Fibroblast of upper back skin (primary cell): ENCODE measurements at places on chromosomes 2 and 18.
A peak's percentile ranks its signal among the peaks of the same experiment; 100 is the strongest.

DNA sequence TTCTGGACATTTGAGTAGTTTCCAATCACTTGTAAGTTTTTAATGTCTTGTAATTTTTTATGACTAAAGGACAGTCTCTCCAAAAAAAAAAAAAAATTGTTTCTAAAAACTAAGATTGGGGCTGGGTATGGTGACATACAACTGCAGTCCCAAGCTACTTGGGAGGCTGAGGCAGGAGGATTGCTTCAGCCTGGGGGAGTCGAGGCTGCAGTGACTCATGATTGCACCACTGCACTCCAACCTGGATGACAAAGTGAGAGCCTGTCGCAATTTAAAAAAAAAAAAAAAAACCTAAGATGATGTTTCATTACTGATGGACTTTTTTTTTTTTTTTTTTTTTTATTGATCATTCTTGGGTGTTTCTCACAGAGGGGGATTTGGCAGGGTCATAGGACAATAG, 34.4 kb upstream of the PKDCC start:
- DNase-seq = no peak

GRCh38 chr2:136363900-136364299, 246.0 kb upstream of the CXCR4 start:
- peak; percentile 1 for DNase-seq

GRCh38 chr2:20650393-20650876, 463 bp downstream of the HS1BP3 start:
- DNase-seq = peak; percentile 23

- peak; percentile 75 for DNase-seq
Measured at GRCh38 chr2:241443486-241444223, 64.7 kb downstream of the STK25 start.

GRCh38 chr2:239499726-239500573, 99.1 kb upstream of the HDAC4 start:
- DNase-seq = peak; percentile 11

GRCh38 chr18:64803471-64803870, 654.6 kb upstream of the LINC00305 start:
- no peak for DNase-seq

DNA sequence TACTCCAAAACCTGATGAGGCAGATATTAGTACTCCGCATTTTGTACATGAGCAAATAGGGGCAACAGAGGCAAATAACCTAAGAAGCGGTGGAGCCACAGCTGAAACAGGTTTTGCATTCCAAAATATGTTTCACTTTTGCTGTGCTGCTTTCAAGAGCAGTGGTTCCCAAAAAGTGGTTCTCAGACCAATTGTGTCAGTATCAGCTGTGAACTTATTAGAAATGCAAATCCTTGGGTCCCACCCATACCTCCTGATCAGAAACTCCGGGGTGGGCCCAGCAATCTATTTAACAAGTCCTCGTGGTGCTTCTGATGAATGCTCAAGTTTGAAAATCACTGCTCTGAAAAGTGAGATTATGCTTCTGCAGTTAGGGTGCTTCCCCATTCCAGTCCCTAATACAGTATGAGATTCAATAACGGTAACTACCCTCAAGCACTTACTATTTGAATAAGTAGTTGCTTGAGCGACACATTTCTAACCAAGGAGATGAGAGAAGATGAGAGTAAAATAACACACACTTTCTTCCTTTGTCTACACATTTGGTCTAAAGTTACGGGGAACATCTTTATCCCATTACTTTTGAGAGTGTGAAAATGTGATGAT, 17.8 kb upstream of the TCF4 start:
- no peak for DNase-seq

DNA sequence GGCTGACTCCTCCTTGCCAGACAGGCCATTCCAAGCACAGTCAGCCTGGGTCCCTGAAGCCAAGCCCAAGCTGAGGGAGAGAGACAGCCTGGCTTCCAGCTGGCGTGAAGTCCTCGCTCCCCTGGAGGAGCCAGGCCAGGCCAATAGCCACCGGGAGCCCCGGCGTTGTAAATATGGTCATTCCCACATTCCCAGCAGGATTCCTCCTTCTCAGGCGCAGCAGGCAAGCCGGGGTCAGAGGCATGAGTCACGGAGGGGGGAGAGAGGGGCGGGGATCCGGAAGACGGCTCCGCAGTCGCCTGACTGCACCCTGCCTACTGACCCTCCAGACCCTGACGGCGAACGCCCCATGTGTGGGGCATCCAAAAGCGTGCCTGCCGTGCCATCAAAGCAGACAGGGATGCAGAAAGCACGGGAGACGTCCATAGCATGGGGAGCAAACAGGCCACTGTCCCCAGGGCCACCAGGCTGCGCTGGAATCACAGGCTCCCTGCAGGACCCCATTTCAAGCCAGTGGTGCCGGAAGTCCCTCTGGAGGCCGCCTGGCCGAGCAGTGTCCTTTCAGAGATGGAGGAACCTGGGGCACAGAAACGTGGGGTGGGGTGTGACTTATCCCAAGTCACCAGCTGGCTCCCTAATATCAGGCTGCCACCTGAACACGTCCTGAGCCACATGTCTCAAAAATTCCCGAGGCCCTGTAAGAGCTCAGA, 48.2 kb downstream of the TWIST2 start:
- peak; percentile 93 for DNase-seq

GRCh38 chr18:7116792-7117389, 706 bp downstream of the LAMA1 start:
- DNase-seq = no peak

DNA sequence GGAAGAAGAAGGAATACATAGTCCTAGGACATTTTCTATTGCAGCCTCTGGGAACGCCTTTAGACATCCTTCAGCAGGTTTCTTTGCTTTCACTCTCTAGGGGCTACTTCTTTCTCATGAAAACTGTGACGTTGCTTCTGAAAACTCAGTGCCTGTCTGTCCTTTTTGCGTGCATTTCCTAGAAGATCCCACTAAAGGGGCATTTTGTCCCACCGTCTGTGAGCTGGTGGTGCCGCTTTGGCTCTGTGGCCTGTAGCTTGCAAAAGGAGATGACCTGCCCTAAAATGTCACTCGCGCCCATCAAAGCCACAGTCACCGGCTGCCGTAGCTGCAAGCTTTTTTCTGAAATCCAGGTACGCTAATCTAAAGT, 579 bp downstream of the STAT4 start:
- DNase-seq = no peak

GRCh38 chr2:80323610-80324009, 19.1 kb upstream of the LRRTM1 start:
- peak; percentile 57 for DNase-seq

- peak; percentile 83 for DNase-seq
Measured at GRCh38 chr2:37797081-37797480, 125.6 kb upstream of the CDC42EP3 start.

DNA sequence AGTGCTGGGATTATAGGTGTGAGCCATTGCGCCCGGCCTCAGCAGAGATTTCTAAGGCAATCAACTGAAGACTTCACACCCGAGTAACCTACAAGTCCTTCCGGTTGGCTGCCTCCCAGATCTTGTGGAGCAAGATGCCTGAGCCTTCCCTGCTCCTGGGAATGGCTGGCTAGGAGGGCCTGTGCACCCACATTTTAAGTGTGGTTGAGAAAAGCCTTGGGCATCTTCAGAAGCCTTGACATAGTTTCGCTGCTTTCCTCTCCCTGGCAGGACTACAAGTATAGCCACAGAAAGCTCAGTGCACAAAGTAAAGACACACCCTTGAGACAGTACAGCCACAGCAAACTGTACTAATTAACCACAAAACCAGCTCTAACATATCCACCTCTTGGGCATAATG, 35.2 kb downstream of the E2F6 start:
- DNase-seq = no peak
